ENCODE measurements at places on chromosomes 6 and 20.

DNA sequence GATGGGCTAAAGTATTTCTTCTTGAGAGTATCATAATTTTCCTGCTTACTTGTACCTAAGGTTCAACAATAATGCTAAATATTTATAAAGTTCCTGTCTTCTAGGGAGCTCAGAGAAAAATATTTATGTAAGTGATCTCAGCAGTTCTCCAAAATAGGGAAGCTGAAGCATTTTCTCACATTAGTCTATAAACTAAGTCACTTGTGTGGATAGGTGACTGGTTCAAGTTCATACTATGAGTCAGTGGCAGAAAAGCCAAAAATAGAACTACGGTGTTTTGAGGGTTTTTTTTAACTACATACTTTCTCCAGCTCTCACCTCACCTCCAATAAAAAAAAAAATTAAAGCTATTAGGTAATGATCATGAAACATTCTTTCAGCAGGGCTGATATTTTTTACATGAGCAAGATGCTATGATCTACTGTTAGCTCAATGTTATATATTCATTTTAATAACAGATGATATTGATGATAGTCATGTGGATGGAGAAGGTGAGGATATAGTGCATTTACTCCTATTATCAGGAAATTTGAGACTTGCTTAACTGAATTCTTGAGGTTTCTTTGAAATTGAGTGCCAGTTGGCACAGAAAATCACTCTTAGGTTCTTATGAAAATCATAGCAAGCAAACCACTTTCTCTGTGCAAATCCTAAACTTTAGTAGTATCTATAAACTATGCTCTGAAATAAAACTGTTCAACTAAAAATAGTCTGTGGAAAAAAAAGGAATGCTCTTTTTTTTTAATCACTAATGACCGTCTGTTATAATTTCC is 4.1 kb upstream of the MOXD1 start:
- no peak for DNase-seq

- DNase-seq: no peak
Observed at GRCh38 chr6:4129446-4129845, 5.9 kb downstream of the ECI2 start.

DNA sequence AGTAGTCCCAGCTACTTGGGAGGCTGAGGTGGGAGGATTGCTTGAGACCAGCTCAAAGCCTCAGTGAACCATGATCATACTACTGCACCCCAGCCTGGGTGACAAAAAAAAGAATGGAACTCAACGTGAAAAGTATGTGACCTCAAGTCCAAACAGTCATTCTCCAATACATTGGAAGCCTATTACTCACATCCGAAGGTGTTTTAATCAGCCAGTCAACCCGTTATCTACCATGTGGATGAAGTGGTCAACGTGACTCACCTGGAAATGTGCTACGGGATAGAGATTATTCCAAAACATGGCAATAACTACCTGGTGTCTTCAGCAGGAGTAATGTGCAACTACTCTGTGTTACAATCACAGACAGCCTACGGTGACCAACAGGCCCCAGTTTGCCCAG is 85.8 kb upstream of the TOP1 start:
- DNase-seq: no peak

DNA sequence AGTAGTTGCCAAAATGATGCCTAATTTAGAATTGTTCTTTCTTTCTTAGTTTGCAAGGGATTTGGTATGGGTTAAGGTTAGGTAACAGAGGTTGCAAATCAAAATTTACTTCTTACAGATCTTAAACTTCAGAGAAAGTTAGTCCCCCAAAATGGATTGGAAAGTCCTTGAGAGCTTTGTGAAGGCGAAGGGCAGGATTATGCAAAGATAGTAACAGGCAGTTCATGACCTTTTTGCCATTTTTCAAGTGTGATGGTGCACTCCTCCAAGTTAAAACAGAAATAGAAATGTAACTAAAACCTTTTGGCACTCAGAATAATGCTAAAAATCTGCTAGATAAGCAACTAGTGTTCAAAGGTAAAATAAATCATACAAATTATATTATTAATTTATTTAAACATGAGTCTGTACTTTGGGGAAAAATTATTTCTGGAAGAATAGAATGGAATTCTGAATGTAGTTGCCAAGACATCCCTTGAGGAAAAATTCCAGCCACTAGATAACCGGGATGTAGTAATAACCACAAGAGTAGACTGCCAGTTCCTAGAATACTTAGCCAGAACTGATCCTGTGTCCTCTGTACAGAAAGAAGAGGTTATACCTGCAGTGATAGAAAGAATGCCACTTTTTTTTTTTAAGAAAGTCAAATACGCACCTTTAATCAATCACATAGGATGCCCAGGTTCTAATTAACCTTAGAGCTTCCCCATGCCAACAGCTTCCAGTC is 31.8 kb upstream of the DAAM2 start:
- no peak for DNase-seq

DNA sequence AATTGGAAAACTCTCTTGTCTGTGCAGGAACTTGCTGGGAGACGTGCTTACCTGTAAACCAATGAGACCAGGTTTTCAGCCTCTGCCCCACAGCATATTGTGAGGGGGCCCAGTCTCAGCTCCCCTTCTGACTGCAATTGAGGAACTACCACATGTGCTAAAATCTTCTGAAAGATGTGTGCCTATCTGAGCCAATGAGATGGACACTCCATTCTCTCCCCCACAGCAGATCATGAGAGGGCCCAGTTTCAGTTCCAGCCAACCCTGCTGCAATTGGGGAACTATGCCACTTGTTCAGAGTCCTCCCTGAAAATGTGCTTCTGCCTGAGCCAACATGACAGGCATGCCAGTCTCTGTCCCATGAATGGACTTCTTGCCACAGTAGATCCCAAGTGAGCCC is 20.9 kb upstream of the PI3 start:
- DNase-seq: no peak

DNA sequence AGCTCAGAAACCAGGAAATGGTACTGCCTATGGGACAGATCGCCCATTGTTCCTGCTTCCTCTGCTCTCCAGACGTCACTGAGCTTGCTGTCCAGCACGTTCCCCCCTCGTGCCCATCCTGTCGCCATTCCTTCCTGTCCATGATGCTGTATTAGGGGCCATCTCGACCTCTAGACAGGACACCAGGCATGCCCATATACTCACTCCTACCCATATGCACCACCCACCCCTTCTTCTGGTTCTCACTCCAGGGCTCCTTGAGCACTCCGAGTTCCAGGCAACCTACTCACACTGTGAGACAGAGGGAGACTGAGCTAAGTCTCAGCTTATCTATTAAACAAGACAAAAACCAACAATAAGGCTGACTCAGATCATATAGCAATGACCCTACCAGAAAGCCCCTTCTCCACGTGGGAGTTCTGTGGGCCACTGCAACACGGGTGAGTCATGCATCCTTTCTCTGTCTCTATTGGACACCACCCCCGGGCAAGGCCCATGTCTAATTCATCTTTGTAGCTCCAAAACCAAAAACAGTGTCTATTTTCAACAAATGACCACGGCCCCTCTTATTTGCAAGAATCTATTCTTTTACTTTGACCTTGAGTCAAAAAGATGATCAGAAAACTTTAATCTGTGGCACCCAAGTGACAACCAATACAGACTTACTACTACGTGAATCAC is 65.7 kb downstream of the PSMG4 start:
- DNase-seq: no peak

All from activated CD4-positive, alpha-beta T cell treated with anti-CD3 and anti-CD28 coated beads for 4 hours (primary cell).